ENCODE measurements at places on chromosomes 7 and 10. TPM values are rescaled to one million over a fixed set of nuclear protein-coding genes. Genes with fewer than 3 reads are reported as not detected.

GRCh38 chr10:30978843-30979242 is 52.8 kb downstream of the ZNF438 start:
- ATAC-seq: no peak

DNA sequence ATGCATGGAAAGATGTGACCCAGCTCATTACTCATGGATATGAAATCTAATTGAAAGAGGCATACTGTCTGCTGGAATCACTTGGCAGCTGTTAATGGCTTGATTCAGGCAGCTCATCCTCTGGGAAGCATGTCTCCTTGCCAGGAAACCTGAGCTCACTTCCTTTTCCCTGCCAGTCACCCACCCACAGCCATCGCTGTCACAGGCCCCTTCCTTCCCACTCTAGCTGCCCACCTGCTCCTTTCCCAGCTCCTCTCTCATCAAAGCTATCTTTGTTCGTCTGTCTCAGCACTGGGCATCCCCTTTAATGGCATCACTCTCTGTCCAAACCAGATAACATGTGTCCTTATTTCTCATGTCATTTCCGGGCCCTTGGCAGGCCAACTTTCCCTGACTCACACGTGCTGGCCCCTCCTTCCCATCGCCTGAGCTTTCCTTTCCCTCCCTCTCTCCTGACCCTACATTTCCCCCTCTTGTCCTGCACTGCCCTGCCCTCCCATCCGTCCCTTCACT is 721.9 kb downstream of the TNS3 start:
- ATAC-seq: no peak

Gene CRPPA
- 0.80 TPM for total RNA-seq

GRCh38 chr7:4437916-4438315 is 244.2 kb upstream of the FOXK1 start:
- no peak for ATAC-seq

Gene EBF3
- total RNA-seq: 0.44 TPM

Gene POM121C
- 30.6 TPM for total RNA-seq

Gene PRRT4
- 1.3 TPM for total RNA-seq

- ATAC-seq: no peak
These were observed 36.0 kb upstream of the KCNMA1 start for GRCh38 chr10:77673515-77674140.

Gene PSTK
- 2.7 TPM for total RNA-seq

- no peak for ATAC-seq
These were observed 41.0 kb downstream of the WDFY4 start for GRCh38 chr10:48725708-48726107.

Gene CLDN4
- total RNA-seq: 149 TPM
